ENCODE measurements at places on chromosomes 2 and 18.
A peak's percentile ranks its signal among the peaks of the same experiment; 100 is the strongest.

- no peak for DNase-seq
Measured at GRCh38 chr2:206996556-206997065, 57.3 kb downstream of the CPO start.

- peak; percentile 13 for DNase-seq
Measured at GRCh38 chr2:50535971-50536759, 495.8 kb downstream of the NRXN1 start.

DNA sequence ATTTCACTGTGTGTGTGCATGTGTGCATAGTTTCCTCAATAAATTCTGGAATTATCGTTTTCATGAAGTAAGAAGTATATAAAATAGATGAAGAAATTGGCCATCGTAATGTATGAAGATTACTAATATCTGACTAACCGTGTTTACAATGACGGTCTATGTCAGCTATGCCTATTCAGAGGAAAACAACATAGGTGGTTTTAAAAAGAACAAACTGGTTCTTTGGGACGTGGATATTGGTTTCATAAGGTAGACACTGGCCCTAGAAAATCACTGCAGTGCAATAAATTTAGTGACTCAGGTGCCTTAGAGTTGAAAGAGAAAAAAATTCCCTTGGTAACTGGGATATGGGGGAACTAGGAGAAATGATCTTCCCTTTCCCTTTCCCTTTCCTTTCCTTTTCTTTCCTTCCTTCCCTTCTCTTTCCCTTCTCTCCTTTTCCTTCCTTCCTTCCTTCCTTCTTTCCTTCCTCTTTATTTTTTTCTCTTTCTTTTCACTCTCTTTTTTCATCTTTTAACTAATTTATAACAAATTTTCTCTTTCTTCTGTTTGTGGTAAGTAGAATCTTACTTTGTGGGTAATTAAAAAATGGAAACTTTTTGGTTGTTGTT, 36.4 kb downstream of the MAP2 start:
- no peak for DNase-seq

DNA sequence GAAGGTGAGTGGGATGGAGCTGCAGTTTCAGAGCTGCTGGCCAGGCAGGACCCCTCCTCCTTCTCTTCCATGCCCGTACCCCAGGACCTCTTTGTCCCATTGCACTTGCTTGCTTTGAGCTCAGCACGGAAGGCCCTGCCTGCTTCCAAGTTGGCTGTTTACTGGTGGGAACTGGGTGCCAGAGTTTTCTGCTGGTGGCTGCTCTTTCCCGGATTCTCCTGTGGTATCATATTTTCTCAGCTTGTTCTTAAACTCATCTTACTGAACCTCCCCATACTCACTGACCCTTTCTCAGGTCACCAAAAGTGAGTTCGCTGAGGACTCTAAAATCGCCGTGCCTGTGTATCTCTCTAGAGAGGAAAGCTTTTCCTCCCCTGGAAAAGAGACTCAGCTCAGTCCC, 297.7 kb upstream of the TNP1 start:
- DNase-seq, result no peak

GRCh38 chr2:146659976-146660375, 1184.9 kb upstream of the ACVR2A start:
- DNase-seq, result no peak

- no peak for DNase-seq
Measured at GRCh38 chr2:8378016-8378810, 303.6 kb upstream of the ID2 start.

GRCh38 chr2:20638646-20639430, 12.1 kb downstream of the HS1BP3 start:
- no peak for DNase-seq

- no peak for DNase-seq
Measured at GRCh38 chr2:193627187-193627926, 1432.6 kb upstream of the TMEFF2 start.

DNA sequence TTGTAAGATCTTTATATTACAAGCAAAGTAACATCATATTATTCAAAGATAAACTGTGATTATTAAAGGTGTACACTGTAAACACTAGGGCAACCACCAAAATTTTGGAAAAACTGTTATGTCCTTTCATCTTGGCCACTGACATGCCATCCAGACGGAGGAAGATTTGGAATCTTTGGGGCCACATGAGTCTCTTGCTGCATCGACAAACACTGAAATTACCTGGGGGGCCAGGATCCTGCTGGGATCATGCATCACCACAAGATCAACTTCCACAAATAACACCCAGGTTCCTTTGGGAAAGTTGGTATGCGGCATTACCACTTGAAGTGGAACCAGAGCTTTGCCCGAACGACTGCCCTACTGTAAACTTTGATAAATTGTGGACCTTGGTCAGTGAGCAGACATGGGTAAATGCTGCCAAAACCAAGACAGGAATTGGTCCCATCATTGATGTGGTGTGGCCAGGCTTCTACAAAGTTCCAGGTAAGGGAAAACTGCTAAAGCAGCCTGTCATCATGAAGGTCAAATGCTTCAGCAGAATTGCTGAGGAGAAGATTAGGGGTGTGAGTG, 110.6 kb upstream of the UXS1 start:
- no peak for DNase-seq

GRCh38 chr2:233080836-233081229, 20.7 kb downstream of the INPP5D start:
- DNase-seq, result no peak

DNA sequence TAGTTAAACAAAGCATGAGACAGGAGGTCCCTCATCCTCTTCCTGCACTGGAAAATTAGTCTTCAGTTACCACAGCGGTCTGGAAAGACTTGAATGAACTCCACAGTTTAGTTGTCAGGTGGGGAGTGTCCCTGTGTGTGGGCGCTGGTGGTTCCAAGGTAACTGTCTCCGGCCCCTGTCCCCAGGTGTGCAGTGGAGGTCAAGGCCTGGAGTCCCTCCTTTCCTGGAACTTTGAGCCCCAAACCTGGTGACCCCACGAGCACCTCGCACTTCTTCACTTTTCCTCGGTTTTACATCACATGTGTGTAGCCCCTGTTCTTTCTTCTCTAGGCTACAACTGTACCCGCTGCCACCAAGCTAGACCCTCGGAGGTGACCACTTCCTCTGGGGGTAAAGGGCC, 28.0 kb upstream of the INHBB start:
- DNase-seq, result no peak

DNA sequence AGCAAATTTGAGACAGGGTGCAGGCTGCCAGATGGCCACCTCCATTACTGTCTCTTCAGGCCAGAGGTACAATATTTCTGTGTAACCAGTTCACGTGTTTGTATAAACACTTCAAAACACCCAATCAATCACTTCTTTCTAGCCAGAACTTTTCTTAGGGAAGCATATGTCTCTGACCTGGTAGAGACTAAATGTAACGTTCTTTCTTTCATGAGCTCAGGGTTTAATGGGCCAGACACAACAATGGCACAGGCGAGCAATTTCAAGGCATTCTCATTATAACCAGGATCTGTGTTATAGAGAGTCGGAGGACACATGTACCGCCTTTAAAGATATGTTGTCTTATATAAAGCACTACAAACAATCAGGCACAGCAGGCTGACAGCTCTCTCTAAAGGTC, 1846.4 kb upstream of the PIK3C3 start:
- DNase-seq, result no peak

DNA sequence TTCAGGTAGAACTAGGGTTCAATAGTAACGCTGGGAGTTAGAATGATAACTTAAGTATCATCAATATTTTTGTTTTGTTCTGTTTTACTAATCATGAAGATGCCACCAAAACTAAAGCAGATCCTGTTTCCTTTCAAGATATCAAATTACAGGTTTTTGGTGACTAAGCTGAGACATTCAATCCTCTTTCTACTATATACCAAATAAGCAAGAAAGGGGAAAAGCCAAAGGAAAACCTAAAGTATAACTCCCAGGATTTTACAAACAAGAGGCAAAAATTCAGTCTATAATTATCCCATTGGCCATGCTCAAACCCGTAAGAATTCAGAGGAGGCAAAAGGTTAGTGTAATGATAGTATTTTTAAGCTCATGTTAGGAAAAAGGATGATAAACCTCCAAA, 175.2 kb upstream of the CCDC150 start:
- DNase-seq, result no peak

DNA sequence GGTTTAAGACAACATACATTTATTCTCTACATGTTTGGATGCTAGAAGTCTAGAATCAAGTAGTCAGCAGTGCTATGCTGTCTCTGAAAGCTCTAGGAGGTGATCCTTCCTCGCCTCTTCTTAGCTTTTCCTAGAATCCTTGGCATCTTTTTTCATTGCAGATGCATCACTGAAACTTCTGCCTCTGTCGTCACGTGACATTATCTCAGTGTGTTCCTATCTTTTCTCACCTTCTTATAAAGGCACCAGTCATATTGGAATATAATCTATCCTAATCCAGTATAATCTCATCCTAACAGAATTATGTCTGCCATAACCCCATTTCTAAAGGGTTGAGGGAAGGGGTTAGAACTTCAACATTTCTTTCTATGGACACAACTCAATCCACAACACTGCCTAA, 851.2 kb upstream of the CRIM1 start:
- no peak for DNase-seq

DNA sequence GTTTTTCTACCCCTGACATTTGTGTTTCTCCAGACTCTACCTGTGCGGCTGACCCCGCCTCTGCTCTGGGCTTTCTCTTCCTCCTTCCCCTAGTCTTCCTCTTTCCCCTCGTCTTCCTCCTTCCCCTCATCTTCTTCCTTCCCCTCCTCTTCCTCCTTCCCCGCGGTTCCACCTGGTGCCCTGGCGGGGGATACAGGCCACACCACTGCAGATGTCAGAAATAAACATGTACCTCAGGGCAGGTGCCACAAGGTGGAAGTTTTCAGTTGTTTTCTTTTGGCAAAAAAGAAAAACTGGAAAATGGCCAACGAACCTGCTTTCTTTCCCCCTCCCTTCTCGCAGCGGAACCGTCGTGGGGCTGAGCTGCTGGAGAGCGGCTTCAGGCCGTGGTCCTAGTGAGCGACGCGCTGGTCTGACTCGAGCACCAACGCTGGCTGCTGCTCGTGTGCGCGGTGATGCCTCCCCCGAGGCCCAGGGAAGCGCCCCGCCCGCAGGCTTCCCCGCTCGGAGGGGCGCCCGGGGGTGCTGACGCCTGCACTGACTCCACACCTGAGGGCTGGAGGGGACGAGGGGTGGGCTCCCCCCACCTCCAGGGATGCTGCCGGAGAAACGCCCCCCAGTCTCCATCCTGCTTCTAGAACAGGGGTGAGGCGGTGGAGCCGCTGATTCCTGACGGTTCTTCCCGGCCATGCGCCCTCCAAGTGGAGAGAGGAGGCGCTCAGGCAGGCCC, 83.7 kb upstream of the ZNF516 start:
- DNase-seq, result no peak

- DNase-seq, result peak; percentile 37
Measured at GRCh38 chr2:85438201-85439024, 19.9 kb downstream of the SH2D6 start.

DNA sequence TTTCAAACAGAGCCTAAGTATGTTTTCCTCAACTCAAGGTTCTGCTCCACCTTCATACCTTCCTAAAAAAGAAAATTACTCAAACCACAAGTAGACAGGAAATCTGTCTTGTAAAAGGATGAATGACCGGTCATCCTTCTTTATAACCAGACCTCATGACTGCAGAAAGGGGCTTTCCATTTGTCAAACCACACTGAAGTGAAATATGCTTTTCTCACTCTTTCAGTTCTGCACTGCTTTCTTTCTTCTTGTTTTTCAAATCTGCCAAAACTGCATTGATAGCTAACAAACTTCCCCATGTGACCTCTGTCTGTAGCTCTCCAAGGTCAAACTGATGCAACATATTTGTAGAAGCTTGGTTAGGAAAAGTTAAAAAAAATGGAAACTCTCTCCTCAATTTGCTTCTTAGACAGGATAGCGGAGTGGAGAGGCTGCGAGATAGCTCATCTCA, 308.9 kb upstream of the CCDC68 start:
- peak; percentile 89 for DNase-seq

DNA sequence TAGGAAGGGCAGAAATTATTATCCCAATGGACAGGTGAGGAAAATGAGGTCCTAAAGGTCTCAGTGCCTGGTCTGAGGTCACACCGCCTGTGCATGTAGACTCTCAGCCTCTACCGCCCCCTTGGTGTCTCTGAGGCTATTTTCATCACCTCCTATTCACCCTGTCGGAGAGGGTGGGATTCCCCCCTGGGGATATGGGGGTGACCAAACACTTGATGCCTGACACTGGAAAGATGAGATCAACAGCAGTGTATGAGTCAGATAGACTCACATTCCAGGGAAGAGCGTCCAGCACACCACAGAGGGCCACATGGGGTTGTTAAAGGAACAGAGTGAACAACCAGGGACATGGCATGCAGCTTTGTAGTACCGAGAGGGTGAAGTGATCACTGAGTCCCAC, 199.7 kb downstream of the SMAD2 start:
- DNase-seq, result no peak

DNA sequence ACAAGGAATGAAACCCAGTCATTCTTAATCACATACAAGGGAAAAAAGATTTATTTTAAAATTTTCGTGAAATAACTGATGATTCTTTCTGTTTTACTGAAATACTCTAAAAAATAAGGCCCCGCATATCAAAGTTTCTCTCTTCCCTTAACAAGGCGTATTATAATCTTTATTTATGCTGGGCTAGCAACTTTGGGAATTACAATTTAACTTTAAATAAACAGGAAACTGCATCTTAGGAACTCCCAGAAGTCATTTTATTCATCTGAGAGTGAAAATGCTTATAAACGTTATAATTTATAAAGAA, 166.7 kb downstream of the TCF4 start:
- DNase-seq, result no peak

DNA sequence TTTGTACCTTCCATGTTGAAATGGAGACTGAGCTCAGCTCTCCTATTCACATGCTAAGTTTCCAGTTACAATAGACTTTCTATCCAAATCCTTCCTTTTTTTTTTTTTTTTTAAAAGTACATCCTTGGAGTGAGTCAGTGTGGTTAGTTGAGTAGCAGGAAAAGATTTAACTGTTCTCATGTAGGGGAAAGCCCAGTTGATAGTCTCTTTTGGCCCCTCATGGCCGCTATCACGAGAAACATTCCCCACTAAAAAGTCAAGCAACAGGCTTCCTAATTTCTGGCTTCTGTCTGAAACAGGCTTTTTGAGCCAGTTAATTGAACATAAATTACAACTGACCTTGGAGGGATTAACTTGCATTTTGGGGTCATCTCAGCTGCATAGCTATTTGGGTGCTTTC, 161.3 kb downstream of the MEIS1 start:
- no peak for DNase-seq

DNA sequence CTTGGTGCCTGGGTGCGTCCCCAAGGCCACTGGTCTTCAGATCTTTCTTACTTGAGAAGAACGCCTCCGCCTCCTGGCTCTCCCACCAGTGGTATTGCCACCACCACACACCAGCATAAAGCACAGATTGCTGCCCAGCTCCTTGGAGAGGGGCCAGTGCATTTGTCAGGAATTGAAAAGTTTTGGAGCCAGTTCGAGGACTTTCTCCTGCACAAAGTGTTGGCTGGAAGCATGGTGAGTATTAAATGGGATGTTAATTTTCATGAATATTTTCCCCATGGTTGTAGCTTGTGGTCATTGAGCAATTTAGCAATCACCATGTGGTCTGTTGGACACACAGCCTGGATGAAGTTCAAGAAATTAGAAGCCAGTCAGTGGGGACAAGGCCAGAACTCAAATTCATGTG, 684.6 kb upstream of the FANCL start:
- no peak for DNase-seq
